ENCODE measurements at places on chromosomes 1 and 21.

GRCh38 chr21:44511219-44511937 is 28.6 kb downstream of the KRTAP10-1 start:
- DNase-seq: no peak

GRCh38 chr1:189609167-189609566 is 868.5 kb downstream of the BRINP3 start:
- DNase-seq: no peak

- DNase-seq: no peak
Observed at GRCh38 chr1:21864730-21865129, 52.7 kb downstream of the LDLRAD2 start.

- DNase-seq: no peak
Observed at GRCh38 chr21:31489726-31490125, 145.7 kb upstream of the TIAM1 start.

GRCh38 chr1:214899908-214900460 is 182.6 kb upstream of the KCNK2 start:
- DNase-seq: no peak
